ENCODE measurements at places on chromosomes 1 and 21. TPM values are rescaled to one million over a fixed set of nuclear protein-coding genes. Genes with fewer than 3 reads are reported as not detected.

The FAM163A gene
- total RNA-seq = not detected

The IGSF3 gene
- total RNA-seq = 4.2 TPM

The IGSF21 gene
- not detected for total RNA-seq

The NIBAN1 gene
- total RNA-seq = 19.8 TPM

The COL24A1 gene
- total RNA-seq = not detected

The KPRP gene
- not detected for total RNA-seq

The COL9A2 gene
- total RNA-seq = 13.1 TPM

DNA sequence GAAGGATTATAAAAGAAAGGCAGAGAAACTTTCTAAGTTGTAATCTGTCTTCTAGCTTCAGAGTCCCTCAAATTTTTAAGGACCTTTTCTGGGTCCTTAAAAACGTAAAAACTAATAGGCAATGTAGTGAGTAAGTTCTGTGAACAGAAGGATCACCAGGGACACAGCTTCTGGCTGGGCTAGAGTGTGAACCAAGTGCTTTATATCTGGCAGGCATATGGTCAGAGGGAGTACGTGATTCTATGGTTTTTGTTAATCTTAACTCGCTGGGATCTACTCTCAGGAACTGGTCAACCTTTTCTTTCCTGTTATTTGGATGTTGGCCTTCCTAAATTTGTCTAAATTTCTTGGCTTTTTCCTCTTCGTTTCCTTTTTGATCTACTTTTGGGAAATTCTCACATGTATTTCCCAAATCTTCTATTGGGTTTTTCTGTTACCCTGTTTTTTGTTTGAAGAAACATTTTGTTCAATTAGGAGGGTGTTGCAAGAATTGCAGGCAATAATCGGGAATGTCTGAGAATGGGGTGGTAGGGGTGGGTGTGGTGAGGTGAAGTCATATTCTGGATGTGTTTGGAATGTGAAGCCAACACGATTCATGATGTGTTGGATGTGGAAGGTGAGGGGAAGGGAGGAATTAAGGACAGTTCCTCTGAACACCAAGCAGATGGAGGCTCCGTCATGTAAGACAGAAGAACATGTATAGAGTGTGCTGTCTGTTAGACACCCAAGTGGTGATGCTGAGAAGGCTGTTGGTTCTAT, 193.2 kb downstream of the FMN2 start:
- no peaks in the 10 kb centered on the region for H3K36me3 ChIP-seq
- no peak for DNase-seq
- H3K4me1 ChIP-seq = no peaks in the 10 kb centered on the region

DNA sequence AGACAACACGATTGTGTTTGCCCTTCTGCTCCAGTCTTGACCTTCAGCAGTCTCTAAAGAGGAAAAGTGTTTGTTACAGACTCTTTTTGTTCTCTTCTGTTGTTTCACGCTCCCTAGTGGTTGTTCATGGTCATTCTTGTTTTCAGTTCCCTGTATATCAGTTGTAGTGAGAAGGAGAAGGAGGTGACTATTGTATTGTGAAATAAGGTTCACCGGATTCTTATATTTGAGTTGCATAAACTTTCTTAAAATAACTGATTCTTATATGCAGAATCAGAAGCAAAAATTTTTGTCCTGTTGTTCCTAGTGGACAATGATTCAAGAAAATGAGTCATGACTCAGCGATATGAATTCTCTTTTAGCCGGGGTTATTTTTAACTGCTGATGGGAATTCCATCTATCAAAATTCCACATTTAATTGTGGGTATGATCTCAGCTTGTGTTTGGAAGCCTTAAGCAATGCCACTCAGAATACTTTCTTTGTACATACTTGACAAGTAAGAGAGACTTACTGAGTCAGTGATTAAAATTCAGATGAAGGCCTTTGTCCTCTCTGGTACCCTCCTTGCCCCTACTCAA, 152.2 kb downstream of the CLEC20A start:
- no peak for DNase-seq
- H3K27me3 ChIP-seq = no peaks in the 10 kb centered on the region
- no peak overlapping the region for H3K4me3 ChIP-seq
- no peaks in the 10 kb centered on the region for H3K36me3 ChIP-seq
- no peak overlapping the region for H3K27ac ChIP-seq

GRCh38 chr21:42850866-42851391, 28.4 kb downstream of the WDR4 start:
- DNase-seq = peak; percentile 53
- H3K27ac ChIP-seq = peak overlapping the region; percentile 42
- H3K4me3 ChIP-seq = no peak overlapping the region
- H3K36me3 ChIP-seq = peaks cover 54% of the 10 kb centered on the region

DNA sequence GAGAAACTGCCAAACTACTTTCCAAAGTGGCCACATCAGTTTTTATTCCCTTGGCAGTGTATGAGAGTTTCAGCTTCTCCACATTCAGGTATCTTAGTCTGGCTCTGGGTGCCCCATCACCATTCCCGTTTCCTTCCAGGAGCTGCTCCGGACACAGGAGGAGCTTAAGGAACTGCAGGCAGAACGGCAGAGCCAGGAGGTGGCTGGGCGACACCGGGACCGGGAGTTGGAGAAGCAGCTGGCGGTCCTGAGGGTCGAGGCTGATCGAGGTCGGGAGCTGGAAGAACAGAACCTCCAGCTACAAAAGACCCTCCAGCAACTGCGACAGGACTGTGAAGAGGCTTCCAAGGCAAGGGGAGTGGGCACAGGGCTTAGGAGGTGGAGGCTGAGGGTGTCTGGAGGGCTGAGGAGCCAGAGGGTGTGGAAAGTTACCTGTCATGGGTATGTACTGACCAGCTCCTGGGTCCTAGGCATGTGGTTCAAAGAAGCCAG, 10.9 kb upstream of the TUFT1 start:
- H3K4me3 ChIP-seq = no peak overlapping the region
- no peak overlapping the region for H3K27ac ChIP-seq
- H3K27me3 ChIP-seq = no peaks in the 10 kb centered on the region
- no peak for DNase-seq
- H3K4me1 ChIP-seq = no peaks in the 10 kb centered on the region

DNA sequence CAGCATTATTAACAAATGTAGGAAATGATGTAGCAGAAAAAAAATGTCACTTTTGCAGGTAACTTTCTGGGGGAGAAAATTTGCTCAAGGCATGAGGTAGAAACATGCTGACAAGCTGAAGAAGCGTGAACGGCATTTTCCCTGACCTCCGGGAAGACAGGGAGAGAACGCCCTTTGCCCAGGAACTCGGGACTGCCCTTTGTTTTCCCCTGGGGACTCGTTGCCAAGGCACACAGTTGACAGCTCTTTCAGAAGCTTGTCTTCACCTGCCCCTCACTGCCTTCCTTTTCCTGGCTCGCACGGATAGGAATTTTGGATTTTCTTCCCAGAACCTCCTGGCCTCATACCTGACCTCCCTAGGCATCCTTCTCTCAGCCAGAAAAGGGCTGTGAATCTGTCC, 52.7 kb upstream of the COA6 start:
- peaks cover 16% of the 10 kb centered on the region for H3K4me1 ChIP-seq
- H3K27me3 ChIP-seq = peaks cover 30% of the 10 kb centered on the region
- DNase-seq = no peak
- H3K27ac ChIP-seq = no peak overlapping the region
- H3K36me3 ChIP-seq = no peaks in the 10 kb centered on the region

GRCh38 chr1:16406868-16407267, 30.4 kb downstream of the SPATA21 start:
- no peaks in the 10 kb centered on the region for H3K4me1 ChIP-seq
- H3K36me3 ChIP-seq = no peaks in the 10 kb centered on the region
- H3K27me3 ChIP-seq = no peaks in the 10 kb centered on the region
- DNase-seq = no peak
- no peak overlapping the region for H3K4me3 ChIP-seq
- H3K27ac ChIP-seq = no peak overlapping the region

GRCh38 chr1:198320759-198321158, 164.0 kb downstream of the NEK7 start:
- H3K27me3 ChIP-seq = no peaks in the 10 kb centered on the region
- H3K27ac ChIP-seq = no peak overlapping the region
- H3K4me1 ChIP-seq = peaks cover 5% of the 10 kb centered on the region
- H3K36me3 ChIP-seq = peaks cover 17% of the 10 kb centered on the region
- no peak for DNase-seq
- no peak overlapping the region for H3K4me3 ChIP-seq

- no peak overlapping the region for H3K4me3 ChIP-seq
- H3K36me3 ChIP-seq = no peaks in the 10 kb centered on the region
- H3K4me1 ChIP-seq = no peaks in the 10 kb centered on the region
- DNase-seq = no peak
- no peaks in the 10 kb centered on the region for H3K27me3 ChIP-seq
Measured at GRCh38 chr1:72530646-72531045, 248.3 kb upstream of the NEGR1 start.

GRCh38 chr21:46482225-46482845, 23.6 kb downstream of the DIP2A start:
- H3K27me3 ChIP-seq = no peaks in the 10 kb centered on the region
- H3K4me3 ChIP-seq = no peak overlapping the region
- no peak overlapping the region for H3K27ac ChIP-seq
- peaks cover 16% of the 10 kb centered on the region for H3K4me1 ChIP-seq
- DNase-seq = no peak

- no peak overlapping the region for H3K27ac ChIP-seq
- H3K4me3 ChIP-seq = no peak overlapping the region
- H3K4me1 ChIP-seq = no peaks in the 10 kb centered on the region
- H3K36me3 ChIP-seq = peaks cover 9% of the 10 kb centered on the region
- DNase-seq = no peak
Measured at GRCh38 chr1:52268372-52268771, 97.6 kb downstream of the CC2D1B start.

DNA sequence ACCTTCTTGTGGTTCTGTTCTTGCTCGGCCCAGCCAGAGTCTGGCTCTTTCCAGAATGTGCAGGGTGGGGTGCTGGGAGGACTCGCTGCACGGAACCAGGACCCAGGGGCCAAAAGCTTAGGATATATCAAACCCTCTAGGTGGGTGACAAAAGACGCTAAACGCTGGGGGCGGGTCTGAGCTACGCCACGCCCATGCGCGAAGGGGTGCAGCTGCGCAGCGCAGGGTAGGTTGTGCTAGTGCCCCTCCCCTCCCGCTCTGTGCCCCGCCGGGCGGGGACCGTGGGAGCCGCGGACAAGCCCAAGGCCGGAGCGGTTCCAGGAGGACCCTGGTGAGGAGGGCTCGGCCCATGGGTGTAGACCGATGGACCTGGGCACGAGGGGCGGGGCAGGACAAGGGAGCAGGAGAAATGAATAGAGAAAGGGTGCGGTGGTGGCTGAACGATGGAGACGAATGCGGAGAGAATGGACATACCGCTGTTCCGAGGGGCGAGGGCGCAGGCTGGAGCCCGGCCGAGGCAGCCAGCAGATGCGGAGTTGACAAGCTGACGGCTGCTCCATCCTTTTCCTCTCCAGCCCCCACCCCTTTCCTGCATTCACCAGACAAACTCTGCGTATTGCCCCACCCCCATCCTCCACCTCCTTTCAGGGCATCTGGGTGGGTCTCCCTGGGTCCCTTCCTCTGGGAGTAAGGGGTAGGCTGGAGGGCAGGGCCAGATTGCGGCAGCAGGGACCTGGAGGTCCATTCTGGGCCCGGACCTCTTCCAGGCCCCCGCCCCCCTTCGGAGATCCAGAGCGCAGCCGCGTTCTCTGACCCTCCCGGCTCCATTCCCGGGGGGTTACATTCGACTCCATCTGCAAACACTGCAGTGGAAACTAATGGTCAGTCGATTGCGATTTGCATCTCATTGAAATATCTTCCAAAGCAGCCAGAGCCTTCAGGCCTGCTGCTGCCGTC, at the start of gene RUSC1:
RUSC1 (plus strand) TSS at position 234 of the 957 bp plus-strand sequence. CDS start 880 bp downstream, outside the sequence.
- H3K4me1 ChIP-seq = peaks cover 29% of the 10 kb centered on the region
- no peaks in the 10 kb centered on the region for H3K27me3 ChIP-seq
- peak; percentile 82 for DNase-seq
- peak within 1 kb of the TSS; percentile 11 for H3K27ac ChIP-seq
- H3K4me3 ChIP-seq = peak within 1 kb of the TSS; percentile 56
- peaks cover 33% of the 10 kb centered on the region for H3K36me3 ChIP-seq

DNA sequence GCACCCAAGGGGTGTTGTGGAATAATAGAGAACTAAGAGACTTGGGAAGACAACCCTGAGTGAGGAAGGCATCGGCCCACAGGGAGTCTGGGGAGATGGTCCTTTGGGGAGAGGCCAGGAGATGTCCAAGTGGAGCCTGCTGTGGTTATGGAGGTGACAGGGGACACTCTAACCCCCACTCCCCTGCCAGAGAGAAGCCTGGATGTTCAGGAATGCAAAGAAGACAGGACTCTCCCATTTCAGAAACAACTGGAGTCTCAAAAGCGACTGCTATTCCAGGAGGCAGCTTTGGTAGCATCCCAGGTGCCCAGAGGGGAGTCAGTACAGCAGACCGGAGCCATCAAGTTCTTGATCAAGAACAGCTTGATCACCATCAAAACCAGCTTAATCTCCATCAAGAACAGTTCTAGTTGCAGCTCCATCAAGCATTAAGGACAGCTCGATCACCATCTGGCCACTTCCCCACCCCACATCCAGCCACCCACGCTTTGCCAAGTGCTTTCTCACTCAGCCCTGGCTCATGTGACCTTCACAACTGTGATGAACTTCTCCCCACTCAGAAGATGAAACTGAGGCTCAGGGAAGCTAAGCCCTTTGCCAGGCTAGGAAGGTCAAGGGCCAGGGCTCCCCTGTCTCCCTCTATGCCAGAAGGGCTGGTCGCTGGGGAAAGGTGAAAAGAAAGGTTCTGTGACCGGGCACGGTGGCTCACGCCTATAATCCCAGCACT, 743 bp downstream of the CD52 start:
- peaks cover 59% of the 10 kb centered on the region for H3K4me1 ChIP-seq
- no peaks in the 10 kb centered on the region for H3K27me3 ChIP-seq
- H3K4me3 ChIP-seq = peak overlapping the region; percentile 91
- peak; percentile 82 for DNase-seq
- H3K36me3 ChIP-seq = peaks cover 25% of the 10 kb centered on the region

GRCh38 chr1:100075773-100076172, 57.0 kb downstream of the SASS6 start:
- peaks cover 42% of the 10 kb centered on the region for H3K36me3 ChIP-seq
- no peak overlapping the region for H3K4me3 ChIP-seq
- peaks cover 12% of the 10 kb centered on the region for H3K4me1 ChIP-seq
- no peaks in the 10 kb centered on the region for H3K27me3 ChIP-seq
- no peak for DNase-seq

- H3K4me1 ChIP-seq = no peaks in the 10 kb centered on the region
- H3K4me3 ChIP-seq = no peak overlapping the region
- no peak overlapping the region for H3K27ac ChIP-seq
- DNase-seq = no peak
Measured at GRCh38 chr1:186643614-186644013, 36.6 kb downstream of the PTGS2 start.

DNA sequence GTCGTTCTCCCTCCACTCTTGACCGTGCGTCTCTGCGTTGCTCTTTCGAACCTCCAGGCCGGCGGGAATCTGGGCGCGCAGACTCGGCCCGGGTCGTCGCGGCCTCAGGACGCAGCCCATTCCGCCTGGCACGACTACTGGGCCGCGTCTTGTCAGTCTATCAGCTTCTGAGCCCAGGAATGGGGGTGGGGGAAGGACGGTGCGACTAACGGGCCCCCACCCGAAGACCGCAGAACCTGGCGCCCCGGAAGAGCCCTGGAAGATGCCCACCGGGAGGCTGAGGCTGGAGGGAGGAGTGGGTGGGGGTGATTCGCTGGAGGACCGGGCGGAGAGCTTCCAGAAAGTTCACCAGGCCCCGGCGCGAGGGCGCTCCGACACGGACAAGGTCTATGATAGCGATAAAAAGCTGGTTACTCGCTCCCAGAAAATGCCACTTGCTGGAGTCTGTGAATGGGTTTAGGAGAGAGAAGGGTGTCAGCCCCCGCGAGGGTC, 1.7 kb upstream of the DMRTA2 start:
- H3K36me3 ChIP-seq = peaks cover 2% of the 10 kb centered on the region
- H3K27ac ChIP-seq = no peak overlapping the region
- peak overlapping the region; percentile 73 for H3K4me3 ChIP-seq
- peaks cover 55% of the 10 kb centered on the region for H3K4me1 ChIP-seq

Measured in activated CD4-positive, alpha-beta memory T cell treated with anti-CD3 and anti-CD28 coated beads for 36 hours (primary cell).